ENCODE measurements at places on chromosomes 16 and 17. TPM values are rescaled to one million over a fixed set of nuclear protein-coding genes. Genes with fewer than 3 reads are reported as not detected.
A peak's percentile ranks its signal among the peaks of the same experiment; 100 is the strongest.

DNA sequence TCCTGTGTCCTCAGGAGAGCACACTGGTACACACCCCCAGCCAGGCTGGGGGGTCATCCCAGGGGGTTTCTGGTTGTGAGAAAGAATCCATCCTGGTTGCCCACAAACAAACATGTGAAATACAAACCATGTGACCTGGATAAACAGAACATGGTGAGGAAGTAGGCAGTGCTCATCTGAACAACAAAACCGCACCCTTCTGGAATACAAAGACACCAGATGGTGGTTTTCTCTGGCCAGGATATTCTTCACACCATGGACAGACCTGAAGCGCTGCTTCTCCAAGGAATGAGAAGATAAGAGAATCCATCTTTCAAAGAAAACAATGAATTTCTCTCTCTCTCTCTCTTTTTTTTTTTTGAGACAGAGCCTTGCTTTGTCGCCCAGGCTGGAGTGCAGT, 302.3 kb downstream of the SLC39A11 start:
- peak; percentile 64 for ATAC-seq

- no peak for ATAC-seq
Observed at GRCh38 chr16:89511374-89511773, 3.2 kb downstream of the SPG7 start.

DNA sequence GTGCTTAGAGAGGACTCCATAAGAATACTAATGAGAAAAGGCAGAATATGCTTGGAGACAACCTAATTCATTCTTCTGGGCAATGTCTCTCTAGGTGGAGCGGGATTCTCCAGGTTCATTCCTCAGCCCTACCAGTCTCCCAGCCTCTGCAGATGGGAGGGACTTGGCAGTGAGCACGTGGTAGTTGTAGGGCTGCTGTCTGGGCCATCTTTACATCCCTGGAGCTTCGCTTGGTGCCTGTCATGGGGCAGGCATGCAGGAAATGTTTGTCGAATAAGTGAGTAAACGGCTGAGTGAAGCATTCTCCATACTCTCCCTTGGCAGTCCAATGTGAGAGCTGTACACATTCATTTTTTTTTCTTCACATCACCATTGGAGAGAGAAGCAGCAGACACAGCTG, 387.5 kb downstream of the UTP18 start:
- ATAC-seq, result peak; percentile 31

DNA sequence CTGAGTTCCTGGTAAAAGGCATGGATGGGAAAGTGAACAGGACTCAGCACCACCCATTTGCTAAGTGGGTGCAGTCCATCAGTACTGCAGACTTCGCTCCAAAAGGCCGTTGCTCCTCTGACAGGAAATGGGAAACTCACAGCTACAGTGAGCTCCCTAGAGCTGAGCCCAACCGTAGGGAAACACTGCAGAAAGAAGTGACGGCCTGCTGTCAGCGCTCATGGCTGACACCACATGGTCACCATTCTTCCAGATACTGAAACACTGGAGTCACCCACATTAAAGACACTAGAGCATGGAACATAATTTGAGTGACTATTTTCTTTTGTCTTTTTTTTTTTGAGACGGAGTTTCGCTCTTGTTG, 31.9 kb downstream of the UBE2O start:
- ATAC-seq, result peak; percentile 76

- no peak for ATAC-seq
Observed at GRCh38 chr17:68740555-68741447, 139.6 kb upstream of the FAM20A start.

DNA sequence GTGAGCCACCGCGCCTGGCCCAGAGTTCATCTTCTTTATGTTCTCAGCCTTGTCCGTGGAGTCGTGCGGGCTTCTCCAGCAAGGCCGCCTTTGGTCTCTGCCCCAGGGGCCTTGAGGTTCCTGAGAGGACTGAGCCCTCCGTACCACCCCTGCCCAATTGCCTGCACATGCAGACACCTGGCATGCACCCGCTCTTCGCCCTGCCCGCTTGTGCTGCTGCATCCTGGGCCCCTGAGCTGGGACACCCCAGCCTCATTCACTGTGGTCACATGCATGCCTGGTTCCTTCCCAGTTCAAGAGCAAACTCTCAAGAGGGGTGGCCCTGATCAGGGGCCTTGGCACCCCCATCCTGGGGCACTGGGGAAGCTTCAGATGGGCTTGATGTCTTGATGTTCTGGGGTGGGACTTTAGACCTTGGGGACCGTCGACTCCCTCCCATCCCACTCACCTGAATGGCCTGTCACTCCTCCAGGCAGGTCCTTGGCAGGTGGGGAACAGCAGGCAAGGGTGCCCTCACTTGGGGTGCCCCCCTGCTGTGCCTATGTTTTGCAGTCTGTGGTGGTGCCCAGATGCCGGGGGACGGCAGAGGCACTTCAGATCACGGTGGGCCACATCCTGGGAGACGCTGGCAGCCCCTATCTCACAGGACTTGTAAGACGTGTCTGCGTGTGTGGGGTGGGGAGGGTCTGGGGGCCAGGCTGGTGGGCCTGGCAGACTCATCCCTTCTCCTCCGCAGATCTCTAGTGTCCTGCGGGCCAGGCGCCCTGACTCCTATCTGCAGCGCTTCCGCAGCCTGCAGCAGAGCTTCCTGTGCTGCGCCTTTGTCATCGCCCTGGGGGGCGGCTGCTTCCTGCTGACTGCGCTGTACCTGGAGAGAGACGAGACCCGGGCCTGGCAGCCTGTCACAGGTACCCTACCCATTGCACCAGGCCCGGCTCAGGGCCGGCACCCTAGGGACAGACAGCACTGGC, 12.7 kb upstream of the SPNS2 start:
- ATAC-seq, result no peak

DNA sequence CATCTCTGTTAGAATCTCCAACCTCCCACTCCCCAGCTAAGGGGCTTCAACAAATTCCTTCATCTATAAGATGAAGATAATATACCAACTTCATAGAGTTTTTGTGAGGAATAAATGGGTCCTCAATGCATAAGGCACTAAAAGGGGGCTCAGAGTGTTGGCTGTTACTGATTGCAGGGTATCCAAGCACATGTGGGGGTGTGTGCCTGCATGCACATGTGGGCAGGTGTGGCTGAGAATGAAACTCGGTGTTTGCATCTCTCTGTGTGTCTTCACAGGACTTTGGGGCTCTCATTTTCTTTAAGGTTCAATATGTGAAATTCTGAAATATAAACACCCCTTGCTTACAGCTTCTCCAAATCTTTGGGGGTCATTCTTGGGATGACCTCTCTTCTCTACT, 4.1 kb upstream of the PPP1R9B start:
- ATAC-seq, result no peak

GRCh38 chr16:12435730-12436129, 368.0 kb downstream of the CPPED1 start:
- no peak for ATAC-seq

DNA sequence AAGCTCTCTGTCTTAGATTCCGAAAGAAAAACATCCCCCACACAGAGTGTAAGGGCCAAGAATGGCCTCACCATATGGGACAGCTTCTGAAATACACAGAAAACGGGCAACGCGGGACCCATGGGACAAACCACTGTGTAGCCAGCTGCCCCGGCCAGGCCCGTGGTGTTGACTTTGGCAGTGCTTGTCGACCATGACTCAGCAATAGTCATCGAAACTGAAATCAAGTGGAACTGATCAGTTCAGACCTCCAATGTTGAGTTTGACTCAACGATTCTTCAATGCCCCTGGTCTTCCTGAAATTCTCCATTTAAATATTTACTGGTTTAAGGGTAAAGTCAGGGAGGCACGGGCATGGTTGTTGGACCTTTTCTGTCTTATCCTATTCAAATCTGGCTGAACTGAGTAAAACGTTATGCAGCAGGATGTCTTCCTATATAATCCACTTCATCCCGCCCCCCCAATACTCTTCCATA, 27.5 kb downstream of the ZFHX3 start:
- no peak for ATAC-seq

- peak; percentile 43 for ATAC-seq
Observed at GRCh38 chr16:82043680-82044584, 8.9 kb downstream of the HSD17B2 start.

DNA sequence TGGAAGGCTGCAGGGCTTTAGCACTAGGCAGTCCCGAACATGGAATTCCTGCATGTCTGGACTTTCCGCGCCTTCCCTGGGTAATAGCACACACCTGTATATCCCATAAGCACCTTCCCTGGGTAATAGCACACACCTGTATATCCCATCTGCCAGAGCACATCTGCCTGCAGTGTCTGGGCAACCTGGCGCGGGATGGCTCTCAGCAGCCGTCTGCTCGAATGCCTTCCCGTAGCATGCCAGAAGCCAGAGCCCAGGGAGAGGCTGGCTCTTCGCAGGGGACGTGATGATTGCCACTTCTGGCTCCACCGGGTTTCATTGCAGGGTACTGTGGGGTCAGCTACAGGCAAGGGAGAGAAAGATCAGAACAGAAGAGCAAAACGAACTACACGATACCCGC, 21.3 kb downstream of the MBTPS1 start:
- ATAC-seq, result no peak

- ATAC-seq, result no peak
Observed at GRCh38 chr16:81673432-81673831, 105.7 kb upstream of the PLCG2 start.

DNA sequence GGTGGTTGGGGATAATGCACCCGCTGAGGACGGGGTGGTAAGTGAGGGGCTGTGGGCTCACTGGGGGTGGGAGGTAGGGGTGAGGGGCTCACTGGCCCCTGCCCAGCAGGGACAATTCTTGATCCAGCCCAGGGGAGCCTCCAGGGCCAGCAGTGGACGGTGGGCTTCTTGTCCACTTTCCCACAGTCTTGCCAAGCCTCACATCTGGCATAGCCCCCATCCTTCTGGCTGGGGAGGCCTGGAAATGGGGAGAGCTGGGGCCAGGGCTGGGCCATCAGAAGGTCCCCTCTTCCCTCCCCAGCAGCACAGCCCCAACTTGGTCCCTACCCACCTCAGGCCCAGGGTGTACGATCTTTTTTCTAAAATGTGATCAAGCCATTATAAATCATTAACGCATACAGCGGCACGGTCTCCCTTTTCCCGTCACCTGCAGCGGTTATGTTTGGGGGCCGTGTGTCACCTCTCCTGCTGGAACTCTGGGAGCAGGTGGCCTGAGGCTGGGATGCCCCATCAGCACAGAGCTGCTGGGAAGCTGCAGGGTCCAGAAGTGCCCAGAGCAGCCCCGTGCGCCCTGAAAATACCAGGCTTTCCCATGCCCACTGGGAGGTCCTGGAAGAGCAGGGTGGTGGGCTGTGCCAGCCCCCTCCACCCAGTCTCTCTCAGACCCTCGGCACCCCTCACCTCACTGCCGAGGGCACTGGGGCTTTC, 7.2 kb upstream of the SETD6 start:
- ATAC-seq, result no peak

DNA sequence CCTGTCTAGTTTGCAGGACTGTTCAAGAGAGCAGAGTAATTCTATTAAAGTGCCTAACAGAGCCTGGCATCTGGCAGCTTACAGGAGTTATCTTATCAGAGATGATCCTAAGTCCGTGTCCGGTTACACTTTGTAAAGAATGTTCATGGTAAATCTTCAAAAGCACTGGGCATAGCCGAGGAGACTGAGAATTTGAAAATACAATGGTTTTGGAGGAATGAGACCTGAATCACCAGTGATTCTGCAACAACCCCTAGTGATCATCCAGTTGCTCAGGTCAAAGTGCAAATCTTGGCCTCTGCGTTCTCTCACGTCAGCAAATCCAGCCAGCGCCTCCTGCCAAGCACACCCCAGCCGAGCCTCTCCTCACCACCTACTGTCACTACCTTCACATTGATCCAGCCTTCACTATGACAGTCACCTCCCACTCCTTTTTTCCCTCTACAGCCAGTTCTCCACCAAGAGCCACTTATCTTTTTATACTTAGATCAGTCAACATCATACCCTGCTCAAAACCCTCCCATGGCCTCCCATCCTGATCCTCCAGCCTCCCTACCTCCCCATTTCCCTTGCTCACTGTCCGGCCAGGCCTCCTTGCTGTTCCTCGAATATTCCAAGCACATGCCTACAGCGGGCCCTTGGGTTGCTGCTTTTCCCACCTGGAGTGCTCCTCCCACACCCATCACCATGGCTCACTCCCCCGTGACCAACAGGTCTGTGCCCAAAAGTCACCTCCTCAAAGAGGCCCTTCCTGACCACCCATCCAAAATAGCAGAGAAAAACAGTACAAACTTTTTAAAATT, 57.4 kb upstream of the ERN1 start:
- ATAC-seq, result no peak

DNA sequence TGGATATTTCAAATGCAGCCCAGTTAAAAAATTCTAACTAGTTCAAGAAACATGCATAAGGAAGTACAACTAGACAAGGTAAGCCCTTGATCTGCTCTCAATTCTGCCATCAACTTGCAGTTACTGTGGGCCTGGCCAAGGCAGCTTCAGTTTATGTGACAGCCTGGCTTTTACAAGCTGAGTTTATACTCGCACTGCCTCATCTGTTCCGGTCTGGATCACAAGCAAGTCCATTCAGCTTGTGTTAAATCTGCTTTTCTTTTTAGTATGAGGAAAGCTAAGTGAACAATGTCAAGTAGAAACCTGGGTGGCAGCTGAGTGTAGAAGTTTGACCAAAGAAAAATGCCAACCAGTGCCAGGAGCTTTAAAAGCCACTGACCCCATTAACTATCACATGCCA, 76.6 kb upstream of the CORO6 start:
- ATAC-seq, result no peak

GRCh38 chr17:7396147-7396546, 1.8 kb upstream of the PLSCR3 start:
- no peak for ATAC-seq

GRCh38 chr16:72721981-72722380, 325.9 kb downstream of the ZFHX3 start:
- ATAC-seq, result no peak

DNA sequence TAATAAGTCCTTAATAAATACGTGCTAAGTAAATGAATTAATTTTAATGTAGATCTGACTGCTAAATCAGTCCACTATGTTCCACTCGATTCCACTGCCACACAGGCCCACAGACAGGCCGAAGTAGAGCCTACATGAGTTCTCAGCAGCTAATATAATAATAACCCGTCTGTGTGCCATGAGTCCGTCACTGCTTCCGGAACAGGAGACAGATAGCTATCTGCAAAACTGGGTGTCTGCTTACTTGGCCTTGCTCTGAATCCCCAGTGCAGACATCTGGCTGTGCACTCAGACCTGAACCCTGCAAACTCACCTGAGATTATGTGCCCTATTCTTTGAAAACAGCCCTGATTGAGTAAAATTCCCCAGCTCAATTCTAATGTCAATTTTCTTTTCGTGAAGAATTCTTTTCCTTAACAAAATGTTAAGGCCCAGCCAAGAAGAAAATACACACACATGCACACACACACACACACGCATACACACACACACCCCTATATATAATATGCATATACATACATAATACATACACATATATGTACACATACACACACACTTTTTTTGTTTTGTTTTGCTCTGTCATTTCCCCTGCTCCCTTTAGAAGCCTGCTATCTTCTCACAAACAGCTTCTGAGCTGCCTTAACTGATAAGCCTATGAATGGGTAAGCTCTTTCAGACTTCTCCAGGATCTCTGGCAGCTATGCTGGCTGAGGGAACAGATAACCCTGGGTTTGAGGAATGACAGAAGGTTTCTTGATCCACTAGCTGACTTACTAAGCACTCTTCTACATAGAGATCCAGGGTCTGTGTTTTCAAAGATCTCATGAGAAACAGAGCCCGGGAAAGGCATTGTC, 39.8 kb upstream of the TOM1L1 start:
- no peak for ATAC-seq

The TBC1D28 gene
- total RNA-seq, result 0.81 TPM

The ZG16 gene
- not detected for total RNA-seq

The SULT1A4 gene
- total RNA-seq, result 22.4 TPM

The MED13 gene
- 59.0 TPM for total RNA-seq

The CCL1 gene
- not detected for total RNA-seq

The KRTAP9-3 gene
- not detected for total RNA-seq

The ASB16 gene
- total RNA-seq, result 2.9 TPM

The DCTN5 gene
- total RNA-seq, result 35.5 TPM

The OTOA gene
- total RNA-seq, result 0.38 TPM

The SRCIN1 gene
- 18.6 TPM for total RNA-seq

Data from motor neuron (in vitro differentiated cells).